ENCODE measurements at places on chromosomes 1 and 21.

- no peak for DNase-seq
Measured at GRCh38 chr1:100506217-100506616, 31.7 kb upstream of the GPR88 start.

DNA sequence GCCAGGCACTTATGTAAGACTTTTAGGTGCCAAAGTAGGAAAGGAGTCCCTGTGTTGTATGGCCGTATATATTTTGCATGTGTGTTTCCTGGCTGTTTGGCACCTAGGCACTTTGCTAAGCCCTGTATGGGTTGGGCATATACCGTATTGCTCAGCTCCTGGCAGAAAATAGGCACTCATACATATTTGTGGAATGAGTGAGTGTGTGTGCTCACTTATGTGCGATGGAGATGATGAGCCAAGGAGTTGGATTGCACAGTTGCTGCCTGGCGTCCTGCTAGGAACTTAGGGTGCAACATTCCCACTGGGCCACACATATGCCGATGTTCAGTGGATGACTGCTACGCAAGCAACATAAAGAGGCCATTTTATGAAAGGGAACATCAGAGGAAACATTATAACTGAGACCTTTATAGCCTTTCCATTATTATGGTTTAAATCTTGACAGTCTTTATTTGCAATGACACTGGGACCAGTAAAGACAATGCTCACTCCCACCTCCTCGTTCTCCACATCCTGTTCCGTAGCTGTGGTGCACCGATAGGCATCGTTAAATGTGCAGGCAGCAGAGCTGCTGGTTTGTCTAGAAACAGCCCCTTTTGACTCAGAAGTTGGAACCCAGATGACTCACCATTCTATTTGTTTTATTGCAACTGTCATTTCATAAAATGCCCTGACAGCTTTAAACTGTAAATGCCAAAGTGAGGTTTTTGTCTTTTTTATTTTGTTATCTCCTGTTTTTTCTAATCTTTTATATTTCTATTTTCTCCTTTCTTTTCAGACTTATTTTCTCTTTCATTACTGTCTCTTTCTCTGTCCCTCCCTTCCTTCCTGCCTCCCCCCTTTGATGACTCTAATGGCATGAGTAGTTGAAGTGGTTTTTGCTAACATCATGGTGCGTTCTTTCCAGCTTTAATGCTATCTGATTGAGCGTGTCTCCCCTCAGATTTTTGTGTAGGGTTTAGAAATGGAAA is 36.1 kb downstream of the PEX14 start:
- DNase-seq: peak; percentile 58

- no peak for DNase-seq
Measured at GRCh38 chr1:15957221-15958095, 18.4 kb downstream of the ZBTB17 start.

DNA sequence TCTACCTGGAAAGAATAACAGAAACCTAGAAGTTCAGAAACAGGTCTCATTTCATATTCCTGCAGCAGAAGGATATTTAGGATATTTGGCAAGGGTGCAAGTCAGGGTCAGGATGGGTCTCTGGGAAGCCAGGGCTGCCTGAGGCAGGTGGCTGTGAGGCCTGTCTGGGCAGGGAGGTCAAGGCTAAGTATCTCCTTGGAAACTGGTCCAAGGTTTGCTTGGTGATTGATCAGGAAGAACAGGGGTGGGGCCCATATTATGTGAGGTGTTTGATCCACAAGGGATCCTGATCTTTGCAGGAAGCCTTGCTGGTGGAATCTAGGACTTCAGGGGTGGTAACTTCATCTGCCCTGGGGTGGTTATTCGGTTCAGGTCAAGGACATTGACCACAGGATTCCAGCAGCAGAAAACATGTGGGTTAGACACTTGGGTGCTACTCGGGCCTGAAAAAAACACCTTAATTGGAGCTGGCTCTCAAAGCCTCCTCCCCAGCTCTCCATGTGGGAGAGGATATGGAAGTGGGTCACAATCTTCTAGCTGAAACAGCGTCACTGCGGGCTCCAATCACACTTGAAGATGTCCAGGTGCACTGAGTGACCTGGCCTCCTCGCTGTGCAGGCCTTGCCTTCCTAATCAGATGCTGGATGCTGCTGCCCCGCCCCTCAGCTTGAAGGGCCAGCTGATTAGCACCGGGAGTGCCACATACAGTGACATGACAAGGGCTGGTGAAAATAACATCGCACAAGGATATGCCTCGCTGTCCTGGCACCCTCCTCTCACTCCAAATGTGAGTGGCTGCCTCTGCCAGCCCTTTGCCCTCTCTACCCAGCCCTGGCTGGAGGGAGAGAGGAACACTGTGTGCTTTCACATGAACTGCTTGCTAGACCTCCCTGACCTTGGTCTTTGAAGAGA is 8.7 kb downstream of the CTNNBIP1 start:
- no peak for DNase-seq

DNA sequence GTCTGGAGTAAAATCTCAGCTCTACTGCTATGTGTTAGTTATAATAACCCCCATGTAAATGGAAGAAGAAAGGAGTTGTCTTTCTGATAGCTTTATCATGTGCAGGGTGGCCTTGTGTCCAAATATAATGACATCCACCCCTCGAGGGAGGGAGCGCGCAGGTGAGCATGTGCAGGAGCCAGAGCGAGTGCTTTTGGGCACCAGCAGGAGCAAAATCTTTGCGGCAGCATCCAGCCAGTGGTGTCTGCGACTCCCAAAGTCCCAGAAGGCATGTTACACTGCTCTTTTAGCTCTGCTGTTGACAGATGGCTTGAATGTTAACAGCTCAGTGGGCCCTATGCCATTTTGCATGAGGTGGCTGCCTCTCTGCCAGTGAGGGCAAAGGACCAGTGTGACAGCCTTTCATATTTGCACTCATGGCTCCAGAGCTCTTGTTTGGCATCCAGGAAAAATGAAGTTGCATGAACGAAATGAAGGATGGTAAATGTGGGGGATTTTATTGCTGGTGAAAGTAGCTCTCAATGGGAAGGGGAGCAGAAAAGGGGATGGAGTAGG is 146.7 kb downstream of the HMCN1 start:
- DNase-seq: no peak

DNA sequence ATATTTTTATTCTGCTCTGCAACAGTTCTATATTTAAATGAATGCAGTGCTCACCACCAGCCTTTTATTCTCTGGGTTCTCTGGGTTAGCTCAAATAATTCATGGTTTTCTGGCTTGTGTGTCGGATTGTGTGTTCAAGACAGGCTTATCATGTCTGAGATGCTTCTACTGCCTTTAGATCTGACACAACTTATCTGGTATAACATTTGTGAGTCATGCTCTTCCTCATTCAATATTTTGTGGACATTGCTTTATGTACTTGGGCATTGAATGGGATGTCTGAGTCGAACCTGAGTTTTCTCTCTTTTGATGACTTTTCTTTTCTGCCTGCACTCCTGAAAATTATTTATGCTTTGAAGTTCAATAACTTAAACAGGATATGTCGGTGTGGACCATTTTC is 17.6 kb upstream of the PKP1 start:
- DNase-seq: no peak

DNA sequence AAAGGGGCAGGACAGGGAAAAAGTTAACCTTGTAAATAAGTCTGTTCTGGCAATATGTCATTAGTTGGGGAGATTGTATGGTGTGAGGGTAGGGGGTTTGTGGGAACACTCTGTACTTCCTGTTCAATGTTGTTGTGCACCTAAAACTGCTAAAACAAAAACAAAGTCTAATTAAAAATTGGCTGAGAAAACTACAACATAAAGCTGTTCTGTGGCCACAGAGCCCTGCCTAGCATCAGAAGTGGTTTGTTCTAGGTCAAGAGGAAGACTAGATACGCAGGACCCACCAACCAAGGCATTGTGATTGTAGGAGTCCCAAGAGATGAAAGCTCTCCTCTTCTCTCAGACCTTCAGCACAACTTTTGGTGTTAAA is 81.0 kb upstream of the LRRC8D start:
- DNase-seq: no peak

DNA sequence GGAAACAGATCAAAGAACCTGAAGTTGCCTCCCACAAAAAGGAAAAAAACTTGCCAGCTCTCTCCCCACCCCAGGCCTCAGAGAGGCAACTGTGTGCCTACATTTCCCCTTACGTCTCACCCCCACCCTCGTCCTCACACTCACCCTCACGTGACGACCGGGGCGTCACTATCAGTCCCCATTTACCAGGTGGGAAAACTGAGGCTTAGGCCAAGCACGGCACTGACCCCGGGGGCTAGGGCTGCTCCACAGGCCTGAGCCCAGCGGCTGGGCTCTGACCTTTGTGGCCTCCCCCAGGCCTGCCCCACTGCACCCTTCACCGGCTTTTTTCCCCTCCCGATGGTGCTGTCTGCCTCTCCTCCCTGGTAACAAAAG is 51.5 kb upstream of the RUNX3 start:
- no peak for DNase-seq
